Karpas-422 (cell line): ENCODE measurements at places on chromosomes 13 and 19. TPM values are rescaled to one million over a fixed set of nuclear protein-coding genes. Genes with fewer than 3 reads are reported as not detected.

DNA sequence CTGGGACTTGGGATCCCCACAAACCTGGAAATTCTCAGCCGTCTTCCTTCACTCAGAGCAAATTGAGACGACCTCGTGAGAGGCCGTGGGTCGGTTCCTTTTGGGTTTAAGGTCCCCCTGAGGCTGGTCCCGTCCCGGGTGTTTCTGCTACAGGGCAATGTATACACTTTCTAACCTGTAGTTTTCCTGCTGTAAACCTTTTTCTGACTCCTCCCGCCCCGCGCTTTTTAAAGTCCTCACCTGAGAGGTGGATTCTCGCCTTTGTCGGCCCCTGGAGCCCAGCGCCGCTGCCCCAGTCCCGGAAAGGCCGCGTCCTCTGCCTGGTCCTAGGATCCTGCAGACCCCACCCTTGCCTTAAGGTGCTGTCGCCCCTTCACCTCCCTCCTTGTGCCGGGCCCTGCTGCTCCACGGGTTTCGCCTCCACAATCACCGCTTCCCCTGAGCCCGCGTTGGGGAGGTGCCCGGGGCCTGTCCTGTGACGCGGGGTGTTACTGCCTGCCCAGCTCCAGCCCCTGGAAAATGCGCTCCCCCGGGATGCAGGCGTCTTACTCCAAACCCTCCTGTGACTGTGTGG, 391 bp downstream of the ZNF761 start:
- peak; percentile 73 for DNase-seq

DNA sequence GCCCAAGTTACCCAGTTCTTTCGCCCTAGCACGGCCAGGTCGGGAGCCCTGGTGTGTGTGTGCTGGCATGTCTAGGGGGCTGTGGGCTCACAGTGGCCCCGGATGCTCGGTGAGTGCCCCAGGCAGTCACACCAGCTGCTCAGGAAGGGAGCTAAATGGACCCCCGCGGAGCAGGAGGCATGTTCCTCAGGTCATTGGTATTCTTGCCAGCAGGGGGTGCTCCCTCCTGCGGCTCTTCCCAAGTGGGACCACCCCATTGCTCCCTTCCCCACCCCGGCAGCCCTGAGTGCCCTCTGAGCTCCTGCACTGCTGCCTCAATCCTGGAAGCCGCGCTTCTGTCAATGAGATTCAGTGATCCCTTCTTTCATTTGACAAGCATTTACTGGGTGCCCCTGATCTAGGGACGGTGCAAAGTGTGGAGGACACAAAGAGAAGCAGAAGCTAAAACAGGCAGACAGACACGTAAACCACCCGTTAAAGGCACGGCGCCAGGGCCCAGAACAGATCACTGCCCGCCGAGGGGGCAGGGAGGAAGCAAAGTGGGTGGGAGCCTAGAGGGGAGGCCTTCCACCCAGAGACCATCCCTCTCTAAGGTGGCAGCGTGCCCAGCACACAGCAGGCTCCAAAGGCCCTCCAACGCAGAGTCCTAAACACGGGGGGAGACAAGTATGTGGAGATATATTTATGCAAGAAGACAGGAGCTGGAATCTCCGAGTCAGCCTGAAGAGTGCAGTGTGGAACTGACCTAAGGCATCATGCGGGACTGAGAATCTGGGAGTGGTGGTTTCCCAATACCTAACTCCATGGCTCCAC, 5.2 kb upstream of the ADPRHL1 start:
- DNase-seq = peak; percentile 41

The ARHGAP35 gene
- 19.7 and 30.4 TPM in 2 replicates for total RNA-seq

The CGB5 gene
- total RNA-seq = not detected in 2 replicates

The ZNF208 gene
- not detected in 2 replicates for total RNA-seq
